Pericardium fibroblast (primary cell): ENCODE measurements at places on chromosomes 4 and X. TPM values are rescaled to one million over a fixed set of nuclear protein-coding genes. Genes with fewer than 3 reads are reported as not detected.

PLAC8 gene
- 0.17 TPM in 1 of 2 replicates, not detected in the other for total RNA-seq

MYL5 gene
- 12.4 and 38.0 TPM in 2 replicates for total RNA-seq

OTUD6A gene
- total RNA-seq = not detected in 2 replicates

CACNA1F gene
- not detected in 2 replicates for total RNA-seq

TLR1 gene
- 0.09 and 1.9 TPM in 2 replicates for total RNA-seq

PYURF gene
- 74.3 and 83.5 TPM in 2 replicates for total RNA-seq

STX18 gene
- total RNA-seq = 11.9 and 17.0 TPM in 2 replicates

NDNF gene
- total RNA-seq = 1.1 TPM in 1 of 2 replicates, not detected in the other

CTAG1A gene
- not detected in 2 replicates for total RNA-seq

SGMS2 gene
- 42.8 and 82.3 TPM in 2 replicates for total RNA-seq
